Cortex of kidney (tissue), 1 donor: ENCODE measurements at places on chromosomes 7 and 10.

DNA sequence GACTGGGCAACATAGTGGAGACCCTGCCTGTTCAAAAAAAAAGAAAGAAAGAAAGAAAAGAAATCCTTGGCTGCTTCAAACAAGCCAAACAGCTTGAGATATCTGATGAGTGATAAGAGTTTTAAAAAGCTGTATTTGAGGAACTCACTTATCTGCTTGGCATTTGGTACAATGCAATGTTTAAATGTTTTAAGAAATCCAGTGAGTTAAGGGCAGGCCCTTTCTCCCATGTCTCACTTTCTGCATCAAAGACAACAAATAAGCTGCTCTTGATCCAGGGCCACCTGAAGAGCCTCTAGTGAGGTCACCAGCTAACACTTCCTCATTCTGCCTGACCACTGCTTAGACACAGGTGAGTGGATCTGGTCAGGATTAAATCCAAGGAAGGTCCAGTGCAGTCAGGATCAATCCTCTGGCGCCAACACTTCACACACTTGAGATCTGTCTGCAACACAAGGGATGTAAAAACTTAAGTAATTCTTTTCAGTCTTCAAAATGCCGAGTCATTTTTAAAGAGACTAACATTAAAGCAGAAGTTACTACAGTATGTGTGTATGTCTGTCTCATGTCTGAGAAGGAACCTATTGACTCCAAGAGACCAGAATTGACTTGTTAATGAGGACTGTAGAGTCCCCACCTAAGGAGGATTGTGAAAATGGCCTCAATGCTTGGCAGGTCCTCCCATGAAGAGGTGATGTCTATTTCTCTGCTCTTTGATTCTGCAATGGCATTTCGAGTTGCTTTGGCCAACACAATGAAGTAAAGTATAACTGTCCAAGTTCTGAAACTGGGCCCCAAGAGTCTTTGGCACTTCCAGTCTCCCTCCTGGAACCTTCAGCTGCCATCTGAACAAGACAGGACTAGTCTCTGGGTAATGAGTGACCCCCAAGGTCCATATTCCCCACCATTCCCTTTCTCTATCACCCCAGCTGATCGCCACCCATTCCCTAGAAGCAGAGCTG lies 43.1 kb downstream of the CREB3L2 start:
- no peak for DNase-seq

- DNase-seq, result no peak
Observed at GRCh38 chr7:106824458-106824857, 40.6 kb upstream of the PIK3CG start.

- no peak for DNase-seq
Observed at GRCh38 chr7:86776136-86776535, 132.4 kb downstream of the GRM3 start.

DNA sequence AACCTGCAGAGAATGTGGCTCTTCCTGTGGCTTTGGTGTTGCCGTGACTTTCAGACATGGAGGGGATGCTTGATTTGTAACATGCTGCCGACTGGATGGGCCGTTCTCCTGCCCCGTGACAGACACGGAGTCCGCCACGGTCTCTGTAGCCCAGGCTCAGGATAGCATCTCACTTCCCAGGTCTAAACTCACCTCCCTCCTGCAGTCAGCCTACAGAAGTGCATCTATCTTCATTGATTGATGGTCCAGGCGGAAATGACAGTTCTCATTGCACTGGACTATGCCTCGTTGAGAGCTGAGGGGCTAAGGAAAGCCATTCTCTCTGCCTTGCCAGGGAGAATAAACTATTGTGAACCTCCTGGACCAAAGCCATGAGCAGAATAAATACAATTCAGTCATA lies 77.5 kb downstream of the CHN2 start:
- no peak for DNase-seq

DNA sequence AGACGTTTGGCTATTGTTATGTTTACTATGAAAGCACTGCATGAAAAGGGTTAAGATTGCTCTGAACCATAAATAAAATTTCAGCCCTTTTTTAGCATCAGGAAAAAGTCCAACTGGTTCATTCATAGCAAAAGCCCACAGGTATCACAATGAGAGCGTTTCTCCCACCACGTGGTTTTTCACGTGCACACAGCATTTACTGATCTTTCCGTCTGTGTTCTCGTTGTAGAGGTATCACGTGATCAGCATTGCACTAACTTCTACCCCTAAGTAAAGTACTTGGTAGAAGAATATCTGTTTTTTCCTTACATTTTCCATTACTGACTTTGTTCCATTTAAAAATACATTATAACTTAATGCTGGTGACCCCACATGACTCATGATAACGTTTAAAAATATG lies 17.8 kb upstream of the CCDC3 start:
- DNase-seq, result no peak

DNA sequence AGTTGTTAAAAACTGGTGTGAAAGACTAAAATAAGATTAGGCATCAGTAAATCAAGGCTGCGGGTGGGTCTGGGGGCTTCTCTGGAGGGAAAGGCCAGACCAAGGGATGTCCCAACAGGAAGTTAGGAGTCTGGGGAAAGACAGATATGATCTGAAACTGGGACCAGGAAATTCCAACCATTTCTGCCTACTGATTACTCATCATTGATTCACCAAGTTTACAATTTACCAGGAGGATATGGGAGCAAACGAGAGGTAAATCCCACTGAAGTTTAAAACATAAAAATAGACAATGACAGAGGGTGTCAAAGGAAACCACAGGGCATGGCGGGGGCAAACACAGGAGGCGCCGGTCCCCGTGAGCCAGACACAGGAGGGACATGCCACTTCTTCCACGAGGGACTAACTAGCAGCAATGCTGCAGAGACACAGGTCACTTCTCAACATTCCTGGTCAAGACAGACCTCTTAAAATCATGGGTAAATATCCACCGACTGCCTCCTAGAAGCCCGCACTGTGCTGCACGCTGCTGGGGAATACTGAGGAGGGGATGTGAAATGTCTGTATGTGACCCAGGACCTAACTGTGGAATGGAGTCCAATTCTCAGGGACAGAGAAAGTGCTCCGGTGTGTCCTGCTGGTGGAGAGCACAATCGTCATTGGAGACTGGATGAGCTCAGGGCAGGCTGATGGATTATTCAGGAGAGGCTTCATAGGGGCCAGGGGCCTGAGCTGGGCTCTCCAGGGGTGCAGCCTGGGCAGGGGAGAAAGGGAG lies 153.4 kb upstream of the KLF14 start:
- no peak for DNase-seq

- no peak for DNase-seq
Observed at GRCh38 chr7:69640216-69640615, 41.9 kb downstream of the AUTS2 start.

DNA sequence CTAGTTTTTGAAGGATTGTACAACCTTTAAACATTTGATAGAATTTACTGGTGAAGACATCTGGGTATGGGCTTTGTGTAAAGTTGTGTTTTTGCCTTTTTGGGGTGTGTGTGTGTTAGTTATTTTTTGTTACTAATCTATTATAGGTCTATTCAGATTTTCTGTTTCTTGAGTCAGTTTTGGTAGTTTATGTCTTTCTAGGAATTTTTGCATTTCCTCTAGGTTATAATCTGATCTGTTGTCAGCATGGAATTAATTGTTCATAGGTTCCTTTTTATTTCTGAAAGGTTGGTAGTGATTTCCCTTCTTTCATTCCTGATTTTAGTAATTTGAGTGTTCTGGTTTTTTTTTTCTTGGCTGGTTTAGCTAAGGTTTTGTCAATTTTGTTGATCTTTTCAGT lies 17.7 kb downstream of the SEPTIN7 start:
- no peak for DNase-seq

DNA sequence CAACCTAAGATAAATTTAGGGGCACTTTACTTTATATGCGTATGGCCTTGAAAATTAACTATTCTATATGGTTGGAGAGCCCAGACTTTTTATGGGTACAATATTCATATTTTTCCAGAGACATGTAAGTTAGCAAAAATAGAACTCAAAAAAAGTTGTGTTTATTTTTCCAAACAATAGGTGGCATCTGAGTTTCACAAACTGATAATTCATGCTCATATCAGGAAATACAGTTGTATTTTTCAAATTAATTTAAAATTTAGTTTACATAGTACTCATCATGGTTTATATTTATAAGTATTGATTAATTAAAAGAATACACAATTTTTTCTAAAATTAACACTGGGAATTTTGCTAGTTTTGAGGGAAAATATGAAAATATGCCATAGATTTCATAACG lies 34.6 kb downstream of the ANKRD7 start:
- DNase-seq, result no peak

GRCh38 chr7:102890292-102890970 lies 22.4 kb upstream of the LRRC17 start:
- DNase-seq, result no peak

DNA sequence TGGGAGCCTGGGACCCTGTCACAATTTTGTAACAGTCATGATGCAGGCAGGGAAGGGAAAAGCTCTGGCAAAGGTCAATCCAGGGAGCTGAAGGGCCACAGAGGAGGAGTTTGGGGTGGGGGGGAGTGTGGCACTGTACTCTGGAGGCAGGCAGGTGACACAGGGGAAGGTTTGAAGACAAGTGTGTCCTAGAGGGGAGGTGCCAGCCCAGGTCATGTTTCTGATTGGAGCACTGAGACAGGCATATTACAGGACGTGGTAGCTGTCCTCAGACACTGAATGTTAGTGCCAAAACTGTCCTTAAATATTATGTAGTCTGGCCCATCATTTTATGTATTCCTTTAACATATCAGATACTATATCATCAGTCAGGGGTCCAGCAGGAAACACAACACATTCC lies 75.6 kb upstream of the LRRC4 start:
- DNase-seq, result no peak

DNA sequence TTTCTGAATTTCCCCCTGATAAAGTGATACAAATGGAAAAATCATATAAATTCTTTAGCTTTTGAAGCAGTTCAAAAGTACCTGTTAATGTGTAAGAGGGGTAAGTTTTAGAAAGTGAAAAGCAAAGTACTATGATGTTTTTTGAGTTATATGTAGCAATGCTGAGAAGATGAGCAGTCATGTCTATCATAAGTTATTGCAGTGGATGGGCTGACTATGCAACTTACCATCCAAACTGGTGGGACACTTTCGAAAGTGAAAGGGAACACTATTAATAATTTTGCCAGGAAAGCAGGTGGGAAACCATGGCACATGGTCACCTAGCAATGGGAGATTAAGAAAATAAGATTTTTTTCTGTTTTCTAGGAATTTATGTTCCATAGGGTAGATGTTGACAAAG lies 4.1 kb downstream of the MINPP1 start:
- no peak for DNase-seq

DNA sequence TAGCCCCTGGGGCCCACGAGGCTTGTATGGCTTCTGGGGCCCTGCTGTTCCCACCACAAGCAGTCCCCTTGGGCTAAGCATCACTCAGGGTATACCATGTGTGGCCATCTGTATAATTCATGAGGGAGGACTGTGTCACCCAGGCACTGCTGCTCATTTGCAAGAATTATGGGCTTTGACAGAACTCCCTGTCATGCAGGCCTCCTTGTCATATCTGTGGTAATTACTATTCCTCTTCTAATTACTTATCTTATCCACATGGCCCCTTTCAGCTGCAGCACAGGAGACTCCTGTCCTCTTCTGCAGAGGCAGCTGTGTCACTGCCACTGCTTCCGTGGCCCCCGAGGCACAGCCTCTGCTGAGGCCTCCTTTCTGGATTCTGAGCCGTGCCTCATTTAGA lies 46.3 kb downstream of the LRMDA start:
- no peak for DNase-seq

DNA sequence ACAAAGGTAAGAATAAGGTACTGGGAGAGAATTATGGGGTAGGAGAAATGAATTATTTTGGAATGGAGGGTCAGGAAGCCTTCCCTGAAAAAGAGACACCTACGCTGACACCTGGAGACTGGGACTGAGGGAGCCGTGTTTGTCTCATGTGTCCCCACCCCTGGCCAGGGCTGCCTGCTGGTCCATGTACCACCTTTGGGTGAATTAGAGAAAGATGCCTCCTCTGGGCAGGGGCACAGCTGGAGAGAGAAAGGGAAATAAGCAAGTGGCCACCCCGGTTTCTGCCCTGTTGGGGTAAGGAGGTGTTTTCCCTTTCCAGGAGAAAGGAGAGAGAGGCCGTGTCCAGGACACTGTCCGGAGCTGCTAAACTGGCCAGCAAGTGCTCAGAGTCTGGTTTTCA lies 21.8 kb downstream of the UBTD1 start:
- DNase-seq, result no peak

GRCh38 chr7:155804897-155805825 lies 7.1 kb downstream of the SHH start:
- DNase-seq, result no peak

- no peak for DNase-seq
Observed at GRCh38 chr10:88879534-88880281, at the start of gene STAMBPL1. Gene STAMBPL1 (plus strand): TSS chr10:88880245. CDS start chr10:88901709, 21,464 bp downstream.
